H4 (cell line): ENCODE measurements at places on chromosomes 7 and 10. TPM values are rescaled to one million over a fixed set of nuclear protein-coding genes. Genes with fewer than 3 reads are reported as not detected.

DNA sequence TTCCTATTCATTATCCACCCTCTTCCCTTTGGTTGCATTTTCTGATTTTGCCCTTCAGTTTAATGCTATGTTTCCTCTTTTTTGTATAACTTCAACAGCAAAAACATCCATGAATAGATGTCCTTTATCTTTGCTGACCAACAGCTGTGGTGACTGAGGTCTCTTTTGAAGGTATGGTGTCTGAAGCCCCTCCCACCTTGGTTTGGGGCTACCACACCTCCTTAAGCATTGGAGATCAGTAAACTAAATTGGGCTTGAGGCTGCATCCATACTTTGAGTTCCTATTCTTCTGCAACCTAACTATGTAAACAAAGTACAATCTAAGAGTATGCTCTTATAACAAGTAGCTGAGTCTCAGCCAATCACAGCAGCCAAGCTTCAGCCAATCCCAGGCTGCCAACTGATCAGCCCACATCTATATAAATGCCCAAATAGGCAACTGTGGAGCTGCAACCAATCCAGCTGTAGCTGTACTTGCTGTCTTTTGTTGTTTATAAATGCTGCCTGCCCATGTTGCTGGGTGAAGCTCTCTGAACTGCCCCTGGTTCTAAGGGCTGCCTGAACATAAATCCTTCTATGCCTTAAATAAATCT, 69.4 kb upstream of the PDLIM1 start:
- DNase-seq: peak; percentile 80

DNA sequence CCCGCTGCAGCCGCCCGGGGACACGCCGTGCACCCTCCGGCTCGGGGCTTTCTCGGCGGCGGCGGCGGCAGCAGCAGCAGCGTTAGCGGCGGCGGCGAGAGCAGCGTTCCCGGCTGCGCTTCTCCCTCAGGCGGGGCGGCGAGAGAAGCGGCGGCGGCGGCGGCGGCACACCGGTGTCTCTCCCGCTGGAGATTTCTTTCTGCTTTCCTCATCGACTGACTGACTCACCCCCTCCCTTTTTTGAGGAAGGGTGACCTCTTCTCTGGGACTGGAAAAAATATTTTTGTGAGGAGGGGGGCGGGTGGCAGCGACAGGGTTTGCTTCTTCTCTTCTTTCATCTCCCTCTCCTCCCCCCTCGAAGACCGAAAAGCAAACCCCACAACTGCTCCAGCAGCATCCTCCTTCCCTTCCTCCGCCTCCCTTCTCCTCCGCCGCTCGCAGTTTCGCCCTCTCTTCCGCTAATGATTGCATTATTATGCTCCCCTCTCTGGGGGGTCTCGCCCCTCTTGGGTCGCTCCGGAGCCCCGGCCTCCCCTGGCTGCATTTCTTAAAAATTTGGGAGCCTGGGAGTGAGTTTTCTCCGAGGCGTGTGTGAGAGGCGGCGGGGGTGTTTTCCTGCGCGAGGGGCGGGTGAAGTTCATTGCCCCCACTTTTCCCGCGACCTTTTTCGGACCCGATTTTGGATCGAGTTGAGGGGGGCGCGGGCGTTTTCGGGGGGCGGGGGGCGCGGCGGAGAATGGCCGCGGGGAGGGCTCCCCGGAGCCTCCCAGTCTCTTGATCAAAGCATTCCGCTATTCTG, 411 bp downstream of the AUTS2 start:
- DNase-seq: peak; percentile 46

- no peak for DNase-seq
These were observed 462.7 kb downstream of the PHTF2 start for GRCh38 chr7:78261302-78261701.

DNA sequence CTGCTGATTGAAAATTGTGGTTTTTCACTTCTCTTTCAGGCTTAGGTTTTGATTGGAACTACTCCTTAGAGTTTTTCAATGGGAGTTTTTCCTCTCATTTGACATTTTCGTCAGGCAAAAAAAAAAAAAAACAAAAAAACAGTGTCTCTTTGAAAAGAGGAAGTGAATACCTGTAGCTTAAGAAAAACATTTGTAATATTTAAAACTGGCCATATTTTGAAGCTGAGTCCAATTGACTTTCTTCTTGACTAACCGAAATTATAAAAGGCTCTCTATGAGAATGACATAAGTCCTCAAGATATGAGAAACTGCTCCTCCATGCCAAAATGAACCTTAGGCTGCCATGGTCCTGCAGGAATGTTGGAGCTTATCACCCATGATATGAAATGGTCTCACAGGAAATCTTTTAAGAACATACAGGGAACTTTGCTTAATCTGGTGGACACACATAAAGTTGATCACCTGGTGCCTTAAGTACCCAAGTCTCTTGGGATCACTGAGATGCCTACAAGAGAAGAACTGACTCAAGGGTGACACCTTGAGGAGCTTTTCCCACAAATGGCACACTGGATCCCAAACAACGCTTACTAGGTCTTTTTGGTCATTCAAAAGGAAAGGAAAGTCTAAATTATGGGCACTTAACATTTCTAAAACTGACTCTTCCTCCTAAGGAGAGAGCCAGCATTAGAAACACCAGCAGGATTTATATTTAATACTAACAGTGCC, 263.4 kb downstream of the CDC14C start:
- peak; percentile 36 for DNase-seq

DNA sequence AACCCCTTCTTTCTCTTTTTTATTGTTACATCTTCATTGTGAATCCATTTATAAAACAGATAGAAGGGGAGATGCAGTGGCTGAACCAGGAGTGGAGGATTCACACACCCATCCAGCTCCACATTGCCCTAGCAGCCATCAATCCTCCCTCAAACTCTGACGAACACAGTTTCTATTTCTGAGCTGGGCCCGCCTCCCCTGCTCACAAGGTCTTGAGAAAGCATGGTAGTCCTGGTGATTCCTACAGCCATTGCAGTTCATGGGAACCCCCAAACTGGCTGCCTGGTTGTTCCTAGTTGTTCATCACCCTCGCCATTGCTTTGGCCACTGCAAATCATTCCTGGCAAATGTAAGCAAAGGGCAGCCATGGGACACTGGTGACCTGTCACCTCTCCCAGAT, 258.5 kb upstream of the AOAH start:
- no peak for DNase-seq

DNA sequence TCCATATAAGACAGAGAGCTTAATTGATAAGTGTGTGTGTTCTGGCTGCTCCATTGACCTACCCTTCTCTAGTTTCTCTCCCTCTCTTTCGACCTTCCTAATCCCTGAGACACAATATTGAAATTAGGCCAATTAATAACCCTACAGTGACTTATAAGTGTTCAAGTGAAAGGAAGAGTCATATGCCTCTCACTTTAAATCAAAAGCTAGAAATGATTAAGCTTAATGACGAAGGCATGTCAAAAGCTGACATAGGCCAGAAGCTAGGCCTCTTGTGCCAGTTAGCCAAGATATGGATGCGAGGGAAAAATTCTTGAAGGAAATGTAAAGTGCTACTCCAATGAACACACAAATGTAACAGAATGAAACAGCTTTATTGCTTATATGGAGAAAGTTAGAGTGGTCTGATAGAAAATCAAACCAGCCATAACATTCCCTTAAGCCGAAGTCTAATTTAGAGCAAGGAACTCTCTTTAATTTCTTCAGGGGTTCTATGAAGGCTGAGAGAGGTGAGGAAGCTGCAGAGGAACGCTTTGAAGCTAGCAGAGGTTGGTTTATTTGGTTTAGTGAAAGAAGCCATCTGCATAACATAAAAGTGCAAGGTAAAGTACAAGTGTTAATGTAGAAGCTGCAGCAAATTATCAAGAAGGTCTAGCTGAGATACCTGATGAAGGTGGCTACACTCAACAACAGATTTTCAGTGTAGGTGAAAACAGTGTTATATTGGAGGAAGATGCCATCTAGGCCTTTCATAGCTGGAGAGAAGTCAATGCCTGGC, 53.8 kb downstream of the ST7 start:
- DNase-seq: no peak

DNA sequence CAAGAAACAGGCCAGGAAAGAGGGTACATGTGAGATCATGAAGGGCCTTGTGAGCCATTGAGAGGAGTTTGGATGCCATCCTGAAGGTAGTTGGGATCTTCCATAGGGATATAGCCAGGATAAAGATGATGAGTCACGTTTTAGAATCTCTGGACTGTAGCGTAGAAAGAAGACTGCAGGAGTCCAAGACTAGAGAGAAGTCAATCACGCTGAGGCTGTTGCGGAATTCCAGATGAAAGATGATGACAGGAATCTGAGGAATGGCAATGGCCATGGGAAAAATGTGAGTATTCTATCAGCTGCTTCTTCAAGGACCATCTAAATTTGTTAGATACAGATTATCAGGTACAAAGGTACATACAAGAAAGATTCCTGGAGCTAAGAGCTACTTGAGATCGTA, 711.3 kb downstream of the GRM8 start:
- no peak for DNase-seq

DNA sequence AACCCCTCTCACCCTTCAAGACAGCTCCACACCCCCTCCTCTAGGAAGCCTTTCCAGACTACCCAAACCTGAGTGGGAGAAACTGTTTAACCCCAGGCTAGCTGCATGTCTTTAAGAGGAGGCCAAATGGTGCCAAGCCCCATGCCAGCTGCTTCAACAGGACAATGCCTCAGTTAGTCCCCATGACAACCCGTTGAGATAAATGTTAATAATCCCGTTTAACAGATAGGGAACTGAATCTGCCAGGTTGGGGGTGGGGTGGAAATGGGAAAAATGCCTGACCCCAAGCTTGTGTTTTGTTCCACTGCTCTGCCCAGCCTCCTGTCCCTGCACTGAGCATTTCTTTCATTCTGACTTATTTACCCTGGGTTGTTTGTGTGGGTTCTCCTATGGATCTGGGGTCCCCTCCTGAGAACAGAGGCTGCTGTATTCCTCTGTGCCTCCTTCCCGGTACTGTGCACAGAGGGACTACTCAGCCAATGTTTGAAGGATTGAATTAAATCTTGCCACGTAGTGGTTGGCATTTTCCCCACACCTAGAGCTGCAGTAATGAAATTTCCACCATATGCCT, 452.6 kb upstream of the ZMIZ1 start:
- DNase-seq: no peak

GRCh38 chr10:48981310-48981907, 41.8 kb upstream of the LRRC18 start:
- no peak for DNase-seq

GRCh38 chr7:110664803-110665202, 426.1 kb upstream of the LRRN3 start:
- no peak for DNase-seq

- DNase-seq: no peak
These were observed 11.6 kb downstream of the IMPDH1 start for GRCh38 chr7:128398016-128398840.

- no peak for DNase-seq
These were observed 8.3 kb upstream of the ASIC3 start for GRCh38 chr7:151039850-151040548.

- no peak for DNase-seq
These were observed 201.4 kb downstream of the PTEN start for GRCh38 chr10:88064608-88065382.

- no peak for DNase-seq
These were observed 53.2 kb downstream of the PROSER2 start for GRCh38 chr10:11876324-11876723.

GRCh38 chr10:127450644-127451043, 98.5 kb upstream of the NPS start:
- no peak for DNase-seq

DNA sequence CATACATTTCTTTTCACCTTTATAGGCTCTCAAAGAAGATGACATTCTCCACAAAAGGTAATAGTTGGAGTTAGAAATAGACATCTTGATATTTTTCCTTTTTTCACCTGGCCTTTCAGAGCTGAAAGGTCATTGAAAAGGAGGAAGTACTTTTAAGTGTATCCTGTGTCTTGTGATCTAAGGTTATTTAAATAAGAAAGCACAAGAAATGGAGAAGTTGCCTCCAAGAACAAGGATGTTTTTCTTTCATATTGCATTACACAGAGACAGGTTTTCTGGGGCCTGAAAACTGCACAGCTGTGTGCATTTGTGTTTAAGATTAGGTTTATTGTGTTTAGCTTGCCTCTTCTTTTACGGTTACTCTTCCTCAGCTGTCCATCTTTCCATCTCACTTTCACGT, 103.4 kb upstream of the SEMA3D start:
- no peak for DNase-seq

- peak; percentile 59 for DNase-seq
These were observed 1004.0 kb downstream of the ANKRD7 start for GRCh38 chr7:119228482-119228881.

DNA sequence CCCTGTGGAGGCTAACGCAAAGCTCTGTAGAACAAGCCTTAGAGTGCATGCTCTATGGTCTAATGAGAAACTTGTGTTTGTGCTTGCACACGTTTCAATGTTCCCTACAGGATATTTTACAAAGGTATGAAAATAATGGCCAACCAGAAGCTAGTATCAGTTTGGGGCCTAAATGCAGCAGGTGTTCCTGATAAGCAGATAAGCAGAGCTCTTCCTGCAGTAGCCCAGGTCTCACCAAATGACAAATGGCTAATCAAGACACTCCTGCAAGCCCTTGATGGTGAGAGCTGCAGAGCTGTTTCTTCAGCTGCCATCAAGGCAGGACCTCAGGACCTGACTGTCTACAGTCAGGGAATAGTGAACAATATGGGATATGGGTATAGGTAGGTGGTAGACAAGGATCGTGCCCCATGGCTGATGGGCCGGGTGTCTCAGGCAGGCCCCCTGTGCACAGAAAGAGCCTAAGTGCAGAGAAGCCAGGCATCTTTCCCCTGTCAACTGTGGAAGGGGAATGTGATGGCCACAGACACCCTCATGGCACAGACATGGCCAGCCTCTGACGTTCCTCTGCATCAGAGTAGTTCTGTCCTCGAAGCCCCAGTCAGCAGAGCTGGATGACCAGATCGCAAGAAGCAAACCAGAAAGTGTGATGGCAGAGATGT, 23.2 kb upstream of the RASSF4 start:
- no peak for DNase-seq

- DNase-seq: no peak
These were observed 101.3 kb downstream of the HIF1AN start for GRCh38 chr10:100636848-100637553.

DNA sequence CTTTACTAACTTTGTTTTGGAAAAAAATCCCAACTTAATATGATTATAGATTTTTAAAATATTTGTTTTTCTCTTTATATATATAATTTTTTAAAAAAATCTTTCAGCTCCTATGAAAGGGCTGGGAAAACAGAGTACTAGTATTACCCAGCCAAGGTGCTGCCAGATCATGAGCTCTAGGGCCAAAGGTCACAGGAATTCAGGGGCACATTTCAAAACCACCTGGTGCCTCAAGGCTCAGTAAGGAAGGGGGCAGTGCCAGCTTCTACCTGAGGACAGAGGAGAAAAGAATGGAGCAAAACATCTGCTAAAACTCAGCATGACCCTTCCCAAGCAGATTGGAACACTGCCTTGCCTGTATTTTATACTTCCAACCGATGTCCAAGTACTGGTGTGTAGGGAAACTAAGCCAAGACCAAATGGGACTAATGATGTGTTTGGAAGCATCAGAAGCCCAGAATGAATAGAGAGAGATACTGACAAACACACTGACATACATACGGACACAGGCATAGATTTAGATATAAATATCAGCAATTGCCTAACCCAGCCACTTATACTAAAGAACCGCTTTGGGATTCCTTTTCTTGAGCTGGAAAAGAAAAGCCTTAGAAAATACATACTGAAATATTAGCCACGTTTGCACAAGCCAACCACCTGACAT, 667.3 kb downstream of the PARD3 start:
- no peak for DNase-seq

The ADRB1 gene
- 1.1 and 1.9 TPM in 2 replicates for total RNA-seq

The PRRT4 gene
- total RNA-seq: 0.21 TPM in 1 of 2 replicates, not detected in the other

The ITGA8 gene
- total RNA-seq: 9.2 and 17.2 TPM in 2 replicates

The KBTBD2 gene
- 49.4 and 63.6 TPM in 2 replicates for total RNA-seq

The TMEM273 gene
- 0.48 and 5.2 TPM in 2 replicates for total RNA-seq

The ANKRD7 gene
- total RNA-seq: 1.4 and 2.0 TPM in 2 replicates

The CALML3 gene
- total RNA-seq: not detected in 2 replicates

The MMP21 gene
- total RNA-seq: not detected in 2 replicates
